Tongue (tissue), 3 donors: ENCODE measurements at places on chromosomes 2 and 18. TPM values are rescaled to one million over a fixed set of nuclear protein-coding genes. Genes with fewer than 3 reads are reported as not detected.
A peak's percentile ranks its signal among the peaks of the same experiment; 100 is the strongest.

- no peak for DNase-seq
Measured at GRCh38 chr2:170943041-170943440, 14.0 kb downstream of the GORASP2 start.

GRCh38 chr2:177758591-177759371, 313.8 kb downstream of the PDE11A start:
- DNase-seq, result peak; percentile 88

DNA sequence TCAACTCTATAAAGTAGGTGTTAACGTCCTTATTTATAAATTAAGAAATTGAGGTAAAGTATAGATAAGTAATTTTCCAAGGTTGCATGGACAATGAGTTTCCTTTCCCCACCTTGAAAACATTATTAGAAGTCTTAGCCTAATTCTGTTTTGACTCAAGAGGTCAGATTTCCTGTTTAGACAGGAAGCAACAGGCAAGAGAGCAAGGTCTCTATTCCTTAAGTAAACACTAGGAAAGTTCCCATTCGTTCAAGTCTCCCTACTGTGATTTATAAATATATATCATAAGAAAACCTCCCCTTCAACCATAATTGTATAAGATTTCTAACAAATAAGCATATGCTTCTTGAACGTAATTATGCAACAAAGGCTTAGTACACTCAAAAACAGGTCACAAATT, 40.3 kb downstream of the CLASP1 start:
- DNase-seq, result no peak

The STPG4 gene
- not detected for total RNA-seq

DNA sequence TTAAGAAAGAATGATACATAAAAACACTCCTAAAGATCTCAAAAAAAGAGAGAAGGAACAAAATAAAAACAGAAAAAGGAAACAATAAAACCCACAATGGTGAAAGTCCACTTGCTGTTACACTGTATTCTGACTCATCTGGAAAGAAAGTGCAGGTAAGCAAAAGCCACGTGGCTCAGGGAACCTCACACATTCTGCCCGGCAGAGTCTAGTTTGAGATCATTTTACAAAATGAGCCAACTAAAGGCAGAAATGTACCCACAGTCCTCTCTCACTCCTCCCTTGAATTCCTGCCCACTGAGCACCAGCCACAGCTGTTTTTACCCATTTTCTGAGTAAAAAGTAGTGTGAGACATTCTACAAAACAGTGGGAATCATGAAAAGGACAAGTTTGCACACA, 10.0 kb downstream of the KCNH7 start:
- no peak for DNase-seq
